ENCODE measurements at places on chromosomes 1 and 21.

GRCh38 chr1:31515056-31515775 is 61.1 kb upstream of the TINAGL1 start:
- DNase-seq = no peak

GRCh38 chr1:53112271-53112774 is 30.1 kb downstream of the SLC1A7 start:
- no peak for DNase-seq

- DNase-seq = no peak
Observed at GRCh38 chr1:60222360-60223115, 149.0 kb upstream of the C1orf87 start.

DNA sequence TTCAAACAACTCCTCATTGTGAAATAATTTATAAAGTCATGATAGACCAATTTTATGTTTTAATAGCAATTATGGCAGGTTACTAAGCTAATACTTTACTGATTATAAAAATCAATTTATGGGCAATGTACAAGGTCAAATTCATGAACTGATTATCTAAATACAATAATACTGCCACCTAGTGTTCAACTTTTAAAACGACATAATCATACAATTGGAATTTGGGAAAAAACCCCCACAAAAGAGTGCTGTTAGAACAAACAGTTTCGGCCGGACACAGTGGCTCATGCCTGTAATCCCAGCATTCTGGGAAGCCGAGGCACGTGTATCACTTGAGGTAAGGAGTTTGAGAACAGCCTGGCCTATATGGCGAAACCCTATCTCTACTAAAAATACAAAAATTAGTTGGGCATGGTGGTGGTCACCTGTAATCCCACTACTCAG is 14.0 kb downstream of the GTF2B start:
- DNase-seq = no peak

- no peak for DNase-seq
Observed at GRCh38 chr1:182677397-182678098, 6.8 kb downstream of the RGS8 start.

DNA sequence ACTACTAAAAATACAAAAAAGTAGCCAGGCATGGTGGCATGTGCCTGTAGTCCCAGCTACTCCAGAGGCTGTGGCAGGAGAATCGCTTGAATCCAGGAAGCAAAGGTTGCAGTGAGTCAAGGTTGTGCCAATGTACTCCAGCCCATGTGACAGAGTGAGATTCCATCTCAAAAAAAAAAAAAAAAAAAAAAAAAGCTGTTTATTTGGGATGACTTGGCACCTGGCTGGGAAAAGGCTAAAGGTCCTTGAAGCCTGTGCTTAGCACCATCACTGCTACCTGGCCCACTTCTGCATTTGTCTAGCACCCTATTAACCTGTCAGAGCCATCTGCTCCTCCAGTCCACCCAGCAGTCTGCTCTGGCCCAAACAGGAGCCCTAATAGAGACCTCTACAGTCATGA is 25.0 kb downstream of the PRDX6 start:
- no peak for DNase-seq

DNA sequence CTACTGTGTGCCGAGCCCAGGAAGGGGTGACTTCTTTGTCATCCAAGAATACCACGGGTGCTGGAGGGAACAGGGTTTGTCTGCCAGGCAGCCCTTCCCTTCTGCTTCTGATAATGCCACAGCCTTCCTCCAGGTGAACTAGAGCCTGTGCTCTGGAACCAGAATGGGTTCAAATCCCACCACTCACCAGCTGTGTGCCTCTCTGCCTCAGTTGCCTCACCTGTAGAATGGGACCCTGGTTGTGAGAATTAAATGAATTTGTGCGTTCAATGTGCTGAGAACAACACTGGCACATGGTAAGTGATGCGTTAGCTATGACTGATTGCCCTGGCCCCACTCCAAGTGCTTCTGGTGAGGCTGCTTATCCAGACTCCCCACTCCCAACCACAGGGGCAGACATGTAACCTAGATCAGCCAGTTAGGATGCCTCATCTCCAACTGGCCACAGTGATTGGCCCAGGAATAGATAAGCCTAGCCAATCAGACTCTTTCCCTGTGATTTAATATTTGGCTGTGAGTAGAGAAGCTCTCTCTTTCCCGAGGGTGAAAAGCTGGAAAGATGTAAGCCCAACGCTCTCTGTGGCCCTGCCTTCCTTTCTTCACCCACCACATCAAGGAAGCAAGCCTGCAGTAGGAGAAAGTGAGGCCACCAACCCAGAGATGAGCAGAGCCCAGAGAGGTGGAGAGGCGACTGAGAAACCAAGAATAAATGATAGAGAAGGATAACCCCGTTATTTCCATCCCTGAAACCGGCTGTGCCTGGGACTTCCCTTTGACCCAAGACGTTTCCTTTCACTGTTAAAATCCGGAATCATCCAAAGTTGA is 20.8 kb upstream of the LAPTM5 start:
- peak; percentile 71 for DNase-seq

DNA sequence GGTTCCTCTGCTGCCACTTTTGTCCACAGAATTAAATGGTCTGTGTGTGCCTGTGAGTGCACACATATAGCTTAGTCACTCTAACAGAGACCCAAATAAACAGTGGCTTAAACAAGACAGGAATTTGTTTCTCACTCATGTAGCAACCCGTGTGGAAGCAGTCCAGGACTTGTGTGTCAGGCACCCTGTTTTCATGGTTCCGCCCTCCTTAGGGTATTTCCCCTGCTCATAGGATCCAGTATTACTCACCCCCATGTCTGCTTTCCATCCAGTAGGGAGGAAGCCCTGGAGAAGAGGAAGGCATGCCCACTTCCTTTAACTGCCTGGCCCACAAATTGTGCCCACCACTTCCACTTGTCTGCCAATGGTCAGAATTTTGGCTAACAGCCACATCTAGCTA is 41.3 kb upstream of the TACSTD2 start:
- DNase-seq = no peak

DNA sequence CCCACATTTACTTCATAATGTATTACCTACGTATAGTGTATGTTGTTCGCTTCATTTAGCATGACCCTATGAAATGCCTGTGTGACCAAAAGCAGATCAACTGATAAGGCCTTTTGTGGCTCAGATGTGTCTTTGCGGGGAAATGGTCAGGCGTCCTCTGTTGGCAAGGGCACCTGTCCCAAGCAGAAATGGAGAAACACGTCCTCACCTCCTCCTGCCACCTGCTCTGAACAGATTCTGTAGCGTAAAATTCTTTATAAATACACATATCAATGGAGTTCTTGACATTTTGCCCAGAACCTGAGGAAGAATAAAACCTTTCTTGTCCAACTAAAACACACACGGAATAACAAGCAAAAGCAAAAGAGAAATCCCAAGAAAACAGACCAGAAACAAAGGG is 417.9 kb downstream of the KIF26B start:
- DNase-seq = no peak

DNA sequence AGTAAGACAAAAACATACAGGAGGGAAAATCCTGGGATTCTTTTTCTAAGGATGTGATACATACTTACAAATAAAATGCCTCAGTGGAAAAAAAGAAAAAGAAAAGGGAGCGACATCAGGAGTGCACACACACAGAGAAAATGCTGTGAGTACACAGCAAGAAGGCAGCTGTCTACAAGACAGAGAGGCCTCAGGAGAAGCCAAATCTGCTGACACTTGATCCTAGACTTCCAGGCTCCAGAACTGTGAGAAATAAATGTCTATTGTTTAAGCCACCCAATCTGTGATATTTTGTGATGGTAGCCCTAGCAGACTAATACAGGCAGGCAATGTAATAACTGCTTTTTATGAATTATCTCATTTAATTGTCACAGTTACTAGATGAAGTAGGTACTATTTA is 17.0 kb upstream of the TRIM45 start:
- DNase-seq = no peak

- DNase-seq = no peak
Observed at GRCh38 chr1:91799159-91799558, 86.8 kb downstream of the TGFBR3 start.

- DNase-seq = no peak
Observed at GRCh38 chr1:113192242-113192641, 119.2 kb downstream of the LRIG2 start.

DNA sequence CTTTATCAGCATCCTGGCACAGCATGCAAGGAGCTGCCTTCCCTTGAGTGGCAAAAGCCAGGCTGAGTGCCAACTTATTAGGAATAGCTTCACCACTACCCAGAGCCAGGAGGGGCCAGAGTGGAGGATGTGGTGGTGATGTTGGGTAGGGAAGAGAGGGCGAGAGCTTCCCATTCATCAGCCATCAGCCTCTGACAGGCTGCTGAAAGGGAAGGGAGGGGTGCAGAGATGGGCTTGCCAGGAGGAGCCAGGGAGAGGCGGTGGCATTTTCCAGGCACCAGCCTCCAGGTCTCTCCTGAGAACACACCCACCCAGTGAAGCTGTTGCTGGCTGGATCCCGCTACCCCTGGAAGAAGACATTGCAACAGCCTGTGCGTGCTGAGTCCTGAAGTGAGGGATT is 168.5 kb downstream of the ACTL8 start:
- DNase-seq = no peak

GRCh38 chr1:109891930-109892329 is 18.7 kb upstream of the CSF1 start:
- no peak for DNase-seq

DNA sequence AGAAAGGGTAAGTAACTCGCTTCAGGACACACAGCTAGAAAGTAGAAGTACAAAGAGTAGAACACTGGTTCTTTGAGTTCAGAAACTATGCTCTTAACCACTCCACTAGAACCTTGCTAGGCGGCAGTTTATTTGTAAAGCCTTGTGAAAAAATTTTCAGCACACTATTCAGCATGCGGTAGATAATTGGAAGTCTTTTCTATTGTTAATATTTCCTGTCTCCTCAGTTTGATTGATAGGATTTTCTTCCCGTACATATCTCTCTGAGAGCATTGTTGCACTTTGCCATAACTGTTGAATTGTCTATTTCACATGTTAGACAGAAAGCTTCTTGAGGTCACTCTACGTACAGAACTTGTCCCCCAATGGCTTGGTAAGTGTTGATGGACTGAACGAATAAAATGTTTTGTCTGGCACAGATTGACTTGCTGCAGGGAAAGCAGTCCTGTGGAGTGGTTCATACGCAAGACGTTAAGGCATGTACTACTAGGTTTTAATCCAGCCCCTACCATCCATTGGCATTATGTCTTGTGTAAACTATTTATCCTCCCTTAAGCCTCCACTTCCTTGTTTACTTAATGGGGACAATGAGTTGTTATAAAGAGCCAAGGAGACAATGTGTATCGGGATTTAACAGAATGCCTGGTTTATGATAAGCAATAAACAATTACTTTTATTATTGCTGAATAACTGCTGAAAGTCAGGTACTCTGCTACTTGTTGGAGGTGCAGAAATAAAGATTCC is 35.8 kb downstream of the C1orf21 start:
- DNase-seq = no peak

- no peak for DNase-seq
Observed at GRCh38 chr1:221706876-221707582, 34.9 kb downstream of the DUSP10 start.

GRCh38 chr1:86205741-86206140 is 49.2 kb upstream of the COL24A1 start:
- DNase-seq = no peak

- no peak for DNase-seq
Observed at GRCh38 chr1:94876362-94876761, 50.5 kb downstream of the CNN3 start.

DNA sequence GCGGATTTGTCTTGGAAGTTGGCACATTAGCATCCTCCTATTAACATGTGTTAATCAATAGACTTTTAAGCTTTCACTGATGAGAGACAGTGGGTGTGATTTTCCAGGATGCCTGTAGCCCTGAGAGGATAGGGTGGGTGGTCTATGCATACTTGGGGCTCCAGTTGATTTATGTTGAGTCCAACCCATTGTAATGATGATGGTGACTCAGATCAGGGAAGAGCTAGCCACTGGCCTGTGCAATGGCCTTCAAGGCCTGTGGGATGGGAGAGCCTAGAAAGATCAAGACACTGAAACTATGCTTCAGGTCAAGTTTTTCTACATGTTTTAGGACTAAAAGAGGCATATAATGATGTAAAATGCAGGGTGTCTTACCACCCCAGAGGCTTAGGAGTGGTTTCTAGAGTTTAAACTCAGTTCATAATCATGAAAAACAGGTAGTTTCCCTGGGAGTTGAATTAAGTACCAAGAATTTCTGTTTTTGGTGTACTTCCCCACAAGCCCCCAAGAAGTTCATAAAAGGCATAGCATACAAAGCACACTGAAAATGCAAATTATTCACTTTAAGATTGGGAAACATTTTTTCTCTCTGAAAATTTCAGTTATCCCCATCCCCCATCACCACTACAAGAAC is 19.9 kb downstream of the BEND5 start:
- DNase-seq = no peak

DNA sequence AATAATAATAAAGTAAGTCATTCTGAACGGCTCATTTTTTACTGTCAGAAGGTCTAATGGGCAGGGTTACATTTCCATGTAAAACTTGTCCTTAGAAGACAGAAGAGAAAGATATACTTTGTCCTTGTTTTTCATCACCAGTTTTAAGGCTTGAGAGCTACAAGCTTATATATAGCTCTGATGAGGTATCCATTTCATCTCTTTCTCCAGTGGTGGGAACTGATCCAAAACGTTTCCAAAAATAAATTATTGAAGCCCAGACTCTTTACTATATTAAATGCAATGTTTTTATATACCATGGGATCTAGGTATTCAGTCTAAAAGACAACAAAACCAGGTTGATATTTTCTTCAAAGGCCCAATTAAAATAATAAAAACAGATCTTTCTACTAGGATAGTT is 8.7 kb downstream of the B3GALNT2 start:
- DNase-seq = no peak

DNA sequence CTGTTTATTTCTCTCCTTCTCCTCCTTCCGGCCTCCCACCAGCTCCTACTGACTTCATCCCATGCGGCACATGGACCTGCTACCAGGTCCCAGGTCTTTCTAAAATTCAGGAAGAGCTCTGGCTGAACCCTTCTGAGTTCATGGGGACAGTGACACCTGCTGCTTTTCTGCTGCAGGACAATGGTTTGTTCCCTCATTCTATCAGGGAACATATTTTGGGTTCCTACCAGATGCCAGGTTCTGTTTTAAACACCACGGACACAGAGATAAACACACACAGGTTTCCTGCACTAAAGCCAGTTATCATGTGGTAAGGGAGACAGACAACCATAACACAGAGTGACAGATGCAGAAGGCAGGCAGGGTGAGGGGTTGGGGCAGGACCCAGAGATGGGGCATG is 114.0 kb upstream of the RAB4A start:
- no peak for DNase-seq

DNA sequence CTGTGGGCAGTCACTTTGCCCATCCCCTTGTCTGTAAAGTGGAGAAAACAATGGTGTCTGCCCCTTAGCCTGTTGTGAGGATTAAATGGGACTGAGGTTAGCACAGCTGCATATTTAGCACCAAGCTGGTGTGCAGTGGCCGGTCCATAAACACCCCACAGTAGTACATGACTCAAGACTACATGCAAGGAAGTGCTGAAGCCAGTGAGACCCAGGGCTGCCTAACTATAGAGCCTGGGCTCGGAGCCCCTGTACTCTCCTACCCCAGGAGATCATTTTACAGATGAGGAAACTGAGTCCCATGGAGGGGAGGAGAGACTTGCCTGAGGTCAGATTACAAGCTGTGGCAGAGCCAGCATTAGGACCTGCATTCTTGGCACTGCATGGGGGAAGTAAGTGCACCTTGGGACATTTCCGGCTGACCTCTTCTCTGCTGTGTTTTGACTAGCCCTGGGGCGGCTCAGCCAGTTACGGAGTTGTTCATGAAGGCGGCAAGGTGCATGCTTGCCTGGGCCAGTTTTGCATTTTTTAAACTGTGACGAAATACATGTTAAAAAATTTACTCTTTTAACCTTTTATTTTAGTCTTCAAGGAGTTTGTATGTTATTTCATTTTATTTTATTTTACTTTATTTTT is 3.2 kb downstream of the SERINC2 start:
- no peak for DNase-seq

GRCh38 chr1:9843576-9843945 is 19.8 kb upstream of the CLSTN1 start:
- peak; percentile 25 for DNase-seq

Data from NCI-H774 (cell line).